NCI-H460 (cell line): ENCODE measurements at places on chromosomes 5 and 9. TPM values are rescaled to one million over a fixed set of nuclear protein-coding genes. Genes with fewer than 3 reads are reported as not detected.

Gene PCDHGB6
- total RNA-seq, result 0.55 and 0.62 TPM in 2 replicates

Gene CDHR2
- not detected in 2 replicates for total RNA-seq

Gene SLC9A3
- total RNA-seq, result 9.1 and 10.5 TPM in 2 replicates

Gene FYB1
- 0.02 TPM in 1 of 2 replicates, not detected in the other for total RNA-seq

Gene PCDHB14
- total RNA-seq, result 2.7 and 2.8 TPM in 2 replicates

Gene SIT1
- not detected in 2 replicates for total RNA-seq

Gene KCNN2
- 0.23 TPM in 1 of 2 replicates, not detected in the other for total RNA-seq

Gene FGF10
- not detected in 2 replicates for total RNA-seq

Gene PLAC8L1
- total RNA-seq, result not detected in 2 replicates

Gene EIF4E1B
- not detected in 2 replicates for total RNA-seq

Gene REEP2
- total RNA-seq, result 2.3 and 2.4 TPM in 2 replicates

Gene TLE1
- total RNA-seq, result 7.3 and 9.8 TPM in 2 replicates

Gene IRX1
- total RNA-seq, result not detected in 2 replicates

Gene GABRA6
- not detected in 2 replicates for total RNA-seq

Gene ADAMTS16
- not detected in 2 replicates for total RNA-seq

Gene NDUFS4
- 227 TPM in 2 replicates for total RNA-seq

Gene SAXO1
- not detected in 2 replicates for total RNA-seq

Gene GLRA1
- not detected in 2 replicates for total RNA-seq

Gene ARID3C
- not detected in 2 replicates for total RNA-seq

Gene FST
- total RNA-seq, result 71.1 and 84.8 TPM in 2 replicates

Gene SVEP1
- 0.89 and 0.97 TPM in 2 replicates for total RNA-seq

Gene SH3TC2
- 1.5 and 1.8 TPM in 2 replicates for total RNA-seq

Gene DMRT2
- not detected in 2 replicates for total RNA-seq

Gene PRLR
- total RNA-seq, result not detected in 2 replicates

Gene SLC25A2
- total RNA-seq, result not detected in 2 replicates

Gene PCDHB15
- 0.12 and 0.20 TPM in 2 replicates for total RNA-seq

Gene AK8
- 0.42 and 2.6 TPM in 2 replicates for total RNA-seq

Gene LEAP2
- total RNA-seq, result 1.6 and 1.8 TPM in 2 replicates

Gene SPATA31A3
- total RNA-seq, result not detected in 2 replicates

Gene SET
- total RNA-seq, result 863 and 882 TPM in 2 replicates

Gene FGF18
- total RNA-seq, result not detected in 2 replicates

Gene IL13
- not detected in 2 replicates for total RNA-seq

Gene JAKMIP2
- 0.69 and 0.79 TPM in 2 replicates for total RNA-seq

Gene CRHBP
- total RNA-seq, result not detected in 2 replicates

Gene POLR3G
- 36.7 and 38.4 TPM in 2 replicates for total RNA-seq

Gene SPOCK1
- 214 and 222 TPM in 2 replicates for total RNA-seq

Gene EQTN
- not detected in 2 replicates for total RNA-seq

Gene SNX24
- 29.6 and 32.3 TPM in 2 replicates for total RNA-seq

Gene PDE6A
- 0.02 TPM in 1 of 2 replicates, not detected in the other for total RNA-seq

Gene TSSK1B
- not detected in 2 replicates for total RNA-seq

Gene NR2F1-AS1
- 17.0 and 17.7 TPM in 2 replicates for total RNA-seq

Gene SHISAL2B
- not detected in 2 replicates for total RNA-seq

Gene SLC6A19
- total RNA-seq, result not detected in 2 replicates

Gene OR2Y1
- not detected in 2 replicates for total RNA-seq

Gene TRIM7
- total RNA-seq, result 46.8 and 54.3 TPM in 2 replicates

Gene SEMA5A
- 4.7 and 5.3 TPM in 2 replicates for total RNA-seq

Gene SOX30
- not detected in 2 replicates for total RNA-seq

Gene ACTL7A
- total RNA-seq, result not detected in 2 replicates

Gene FAM221B
- not detected in 2 replicates for total RNA-seq

Gene SLC25A48
- total RNA-seq, result not detected in 2 replicates

Gene ZDHHC11B
- total RNA-seq, result 0.26 and 0.42 TPM in 2 replicates

Gene GIN1
- 11.4 and 15.0 TPM in 2 replicates for total RNA-seq
